ENCODE measurements at places on chromosomes 16 and 17.
A peak's percentile ranks its signal among the peaks of the same experiment; 100 is the strongest.

DNA sequence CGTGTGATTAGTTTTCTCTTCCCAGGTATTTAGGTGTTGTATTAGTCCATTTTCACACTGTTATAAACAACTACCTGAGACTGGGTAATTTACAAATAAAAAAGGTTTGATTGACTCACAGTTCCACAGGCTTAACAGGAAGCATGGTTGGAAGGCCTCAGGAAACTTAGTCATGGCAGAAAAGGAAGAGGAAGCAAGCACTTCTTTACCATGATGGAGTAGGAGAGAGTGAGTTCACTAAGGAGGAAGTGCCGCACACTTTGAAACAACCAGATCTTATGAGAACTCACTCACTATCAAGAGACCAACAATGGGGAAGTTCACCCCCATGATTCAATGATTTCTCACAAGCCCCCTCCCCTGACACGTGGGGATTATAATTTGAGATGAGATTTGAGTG is 1343.7 kb upstream of the GOT2 start:
- no peak for DNase-seq

- no peak for DNase-seq
Observed at GRCh38 chr17:48352630-48353029, 77.4 kb downstream of the SKAP1 start.

- peak; percentile 34 for DNase-seq
Observed at GRCh38 chr17:16215002-16215272, 397 bp downstream of the NCOR1 start.

DNA sequence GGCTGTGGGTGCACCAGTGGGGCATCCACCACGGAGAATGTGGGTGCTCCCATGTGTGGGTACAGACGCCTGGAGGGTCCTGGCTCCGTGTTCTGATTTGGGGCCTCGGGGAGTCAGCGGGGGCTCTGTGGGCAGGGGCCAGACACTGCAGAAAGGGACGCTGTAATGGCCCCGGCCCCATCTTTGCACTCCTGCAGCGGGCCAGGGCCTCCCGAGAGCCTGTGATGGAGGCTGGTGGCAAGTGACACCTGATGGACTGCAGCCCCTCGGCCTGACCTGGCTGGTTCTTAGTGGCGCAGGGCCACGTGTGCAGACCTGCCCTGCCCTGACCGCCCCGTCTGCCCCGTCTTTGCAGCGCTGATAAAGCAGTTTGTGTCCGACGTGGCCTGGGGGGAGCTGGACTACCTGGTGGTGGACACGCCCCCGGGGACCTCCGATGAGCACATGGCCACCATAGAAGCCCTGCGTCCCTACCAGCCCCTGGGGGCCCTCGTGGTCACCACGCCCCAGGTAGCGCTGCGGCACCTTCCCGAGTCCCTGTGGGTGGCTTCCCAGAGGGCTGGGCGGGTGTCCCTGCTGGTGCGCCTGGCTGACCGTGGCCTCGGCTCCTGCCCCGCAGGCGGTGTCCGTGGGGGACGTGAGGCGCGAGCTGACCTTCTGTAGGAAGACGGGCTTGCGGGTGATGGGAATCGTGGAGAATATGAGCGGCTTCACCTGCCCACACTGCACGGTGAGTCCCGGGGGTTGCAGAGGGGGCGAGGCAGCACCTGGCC is 4.7 kb downstream of the NUBP2 start:
- no peak for DNase-seq

DNA sequence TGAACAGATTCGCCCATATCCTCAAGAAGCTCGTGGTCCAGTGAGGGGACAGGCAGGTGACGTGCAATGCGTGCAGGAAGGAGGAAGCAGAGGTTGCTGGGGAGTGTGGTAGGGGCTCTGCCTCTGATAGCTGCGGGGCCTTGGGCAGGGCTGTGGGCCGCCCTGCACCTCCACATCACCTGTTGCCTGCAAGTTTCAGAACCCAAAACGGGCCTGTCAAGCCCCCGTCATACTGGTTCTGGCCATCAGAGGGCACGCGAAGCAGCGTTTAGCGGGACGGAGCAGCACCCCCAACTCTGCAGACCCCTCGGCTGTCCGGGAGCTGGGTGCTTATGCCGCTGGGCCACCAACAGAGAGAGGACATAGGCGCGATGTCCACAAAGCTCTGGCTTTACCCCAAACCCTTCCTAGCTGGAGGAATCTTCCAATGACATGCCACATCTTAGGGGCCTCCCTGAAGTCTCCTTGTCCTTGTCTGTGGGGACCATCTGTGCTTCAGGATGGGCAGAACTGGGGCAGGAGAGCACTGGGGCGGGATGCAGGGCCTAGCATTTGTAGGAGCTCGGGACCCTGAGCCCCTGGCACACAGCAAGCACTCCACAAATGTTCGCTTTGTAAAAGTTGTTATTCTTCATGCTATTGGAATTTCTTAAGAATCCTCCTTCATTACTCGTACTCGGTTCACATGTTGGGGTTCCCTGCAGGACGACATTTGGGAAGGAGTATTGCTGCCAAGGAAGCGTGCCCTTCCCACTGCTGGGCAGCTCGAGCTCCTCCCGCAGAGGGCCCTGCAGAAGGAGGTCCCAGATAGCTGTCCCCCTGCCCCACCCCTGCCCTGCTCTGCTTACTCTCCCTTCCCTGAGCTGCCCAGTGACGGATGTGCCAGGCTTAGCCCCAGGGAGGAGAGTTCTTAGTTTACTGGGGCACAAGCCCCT is 64.3 kb downstream of the CNGB1 start:
- DNase-seq, result peak; percentile 9

- no peak for DNase-seq
Observed at GRCh38 chr17:60960398-60961065, 282.9 kb downstream of the BCAS3 start.

DNA sequence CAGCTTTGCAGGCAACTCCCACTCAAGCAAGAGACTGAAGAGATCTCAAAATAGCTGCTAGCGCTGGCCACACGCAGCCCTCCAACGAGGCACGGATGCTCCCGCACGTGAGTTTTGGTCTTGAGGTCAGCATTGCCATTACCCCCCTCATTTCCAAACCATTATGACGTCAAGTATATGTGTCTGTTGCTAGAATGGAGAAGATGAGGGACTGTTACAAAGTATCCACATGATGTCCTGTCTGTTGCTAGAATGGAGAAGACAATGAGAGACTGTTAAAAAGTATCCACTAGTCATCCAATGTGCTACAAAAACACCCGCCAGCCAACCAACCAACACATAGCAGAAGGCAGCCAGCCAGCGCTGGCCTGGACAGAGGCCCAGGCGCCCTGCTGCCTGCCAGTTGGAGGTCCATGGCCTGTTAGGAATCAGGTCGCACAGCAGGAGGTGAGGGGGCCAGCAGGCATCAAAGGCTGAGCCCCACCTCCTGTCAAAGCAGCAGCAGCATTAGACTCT is 24.8 kb downstream of the KLHDC4 start:
- no peak for DNase-seq

DNA sequence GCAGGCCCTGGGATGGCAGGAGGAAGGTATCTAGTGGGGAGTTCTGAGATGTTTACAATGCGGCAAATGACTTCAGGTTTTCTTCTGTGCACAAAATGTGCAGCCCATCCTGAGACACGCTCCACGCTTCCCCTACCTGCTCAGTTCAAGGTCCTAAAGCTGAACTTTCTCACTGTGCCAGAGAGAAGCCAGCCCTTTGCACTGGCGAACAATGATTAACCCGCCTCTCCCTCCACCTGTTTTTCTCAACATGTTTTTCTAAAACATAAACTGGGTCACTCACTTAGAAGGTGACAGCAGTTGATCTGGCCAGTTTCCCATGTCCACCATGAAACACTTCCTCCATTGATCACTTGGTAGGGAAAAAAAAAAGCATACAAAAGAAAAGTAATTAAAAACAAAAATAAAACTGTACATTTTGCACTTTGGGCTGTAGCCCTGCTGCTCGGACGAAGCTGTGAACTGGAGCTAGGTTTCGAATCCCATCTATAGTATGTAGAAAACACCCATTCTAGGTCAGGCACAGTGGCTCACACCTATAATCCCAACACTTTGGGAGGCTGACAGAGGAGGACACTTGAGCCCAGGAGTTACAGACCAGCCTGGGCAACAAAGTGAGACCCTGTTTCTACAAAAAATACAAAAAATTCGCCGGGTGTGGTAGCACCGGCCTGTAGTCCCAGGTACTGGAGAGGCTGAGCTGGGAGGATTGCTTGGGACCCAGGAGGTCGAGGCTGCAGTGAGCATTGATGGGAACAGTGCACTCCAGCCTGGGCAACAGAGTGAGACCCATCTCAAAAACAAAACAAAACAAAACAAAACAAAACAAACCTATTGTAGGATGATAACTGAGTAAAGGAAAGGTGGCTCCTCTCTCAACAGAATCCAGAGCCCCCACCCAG is 6.1 kb upstream of the G6PC1 start:
- DNase-seq, result no peak

DNA sequence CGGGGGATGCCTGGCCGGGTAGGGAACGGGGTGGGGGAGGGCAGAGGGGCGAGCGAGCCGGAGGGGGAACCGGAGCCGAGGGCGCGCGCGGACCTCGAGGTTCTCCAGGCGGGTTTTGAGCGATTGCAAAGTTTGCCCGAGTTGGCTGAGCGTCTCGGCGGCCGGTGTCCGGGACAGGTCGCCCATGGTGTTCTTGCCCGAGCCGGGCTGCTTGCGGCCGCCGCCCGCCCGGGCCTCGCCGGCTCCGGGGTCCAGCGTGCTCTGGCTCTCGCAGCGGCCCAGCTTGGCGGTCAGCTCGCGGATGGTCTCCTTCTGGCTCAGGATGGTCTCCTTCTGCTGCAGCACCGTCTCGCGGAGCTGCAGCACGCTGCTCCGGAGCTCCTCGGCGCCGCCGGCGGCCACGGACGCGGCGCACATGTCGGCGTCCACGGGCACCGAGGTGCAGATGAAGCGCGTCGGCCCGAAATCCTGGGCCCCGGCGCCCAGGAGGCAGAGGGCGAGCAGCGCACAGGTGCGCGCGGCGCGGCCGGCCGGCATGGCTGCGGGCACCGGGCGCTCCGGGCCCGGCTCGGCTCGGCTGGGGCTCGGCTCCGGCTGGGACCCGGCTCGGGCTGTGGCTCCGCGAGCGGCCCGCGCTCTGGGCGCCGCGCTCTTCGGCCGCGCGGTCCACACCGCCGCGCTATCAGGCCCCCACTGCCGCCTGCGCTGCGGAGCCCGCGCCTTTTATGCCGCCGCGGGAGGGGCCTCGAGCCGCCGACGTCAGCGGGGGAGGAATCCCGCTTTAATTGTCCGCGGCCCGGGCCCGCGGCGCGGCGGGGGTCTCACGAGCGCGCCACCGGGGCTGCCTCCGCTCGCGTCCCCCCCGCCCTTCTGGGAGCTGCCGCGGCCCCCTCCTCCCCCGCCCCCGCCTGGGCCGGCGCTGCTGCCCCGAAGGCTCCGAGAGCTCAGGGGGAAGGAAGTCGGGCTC is at the start of gene NPTX1:
Gene NPTX1 (minus strand): TSS at position 698 of the 967 bp plus-strand sequence. CDS start 161 bp downstream, at position 537.
- no peak for DNase-seq

DNA sequence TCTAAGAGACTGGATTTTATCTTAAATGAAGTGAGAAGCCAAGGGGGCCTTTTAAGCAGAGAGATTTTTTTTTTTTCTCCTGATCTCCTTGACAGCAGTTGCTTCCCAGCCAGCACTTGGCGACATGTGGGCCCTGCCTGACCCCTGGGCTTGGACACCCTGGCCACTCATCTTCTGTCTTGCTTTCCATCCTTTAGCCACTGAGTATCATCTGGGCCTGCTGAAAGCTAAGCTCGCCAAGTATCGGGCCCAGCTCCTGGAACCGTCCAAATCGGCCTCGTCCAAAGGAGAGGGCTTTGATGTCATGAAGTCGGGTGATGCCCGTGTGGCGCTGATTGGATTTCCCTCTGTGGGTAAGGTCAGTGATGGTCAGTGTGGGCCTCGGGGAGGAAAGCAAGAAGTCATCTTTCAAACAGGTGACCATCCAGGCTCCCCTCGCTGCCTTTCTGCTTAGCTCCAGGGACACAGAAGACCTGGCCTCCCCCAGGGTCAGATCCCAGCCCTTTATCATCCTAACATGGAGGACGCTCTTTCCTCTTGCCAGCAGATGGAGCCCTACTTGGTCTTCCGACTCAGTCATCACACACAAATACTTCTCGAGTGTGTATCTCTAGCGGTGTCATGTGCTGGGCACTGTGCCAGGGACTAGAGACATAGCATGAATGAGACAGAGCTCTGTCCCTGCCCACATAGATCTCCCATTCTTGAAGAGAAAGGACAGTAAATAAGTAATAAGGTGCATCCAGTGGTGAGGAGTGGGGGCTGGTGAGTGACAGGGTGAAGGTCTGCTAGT is 6.1 kb downstream of the DRG2 start:
- DNase-seq, result no peak

DNA sequence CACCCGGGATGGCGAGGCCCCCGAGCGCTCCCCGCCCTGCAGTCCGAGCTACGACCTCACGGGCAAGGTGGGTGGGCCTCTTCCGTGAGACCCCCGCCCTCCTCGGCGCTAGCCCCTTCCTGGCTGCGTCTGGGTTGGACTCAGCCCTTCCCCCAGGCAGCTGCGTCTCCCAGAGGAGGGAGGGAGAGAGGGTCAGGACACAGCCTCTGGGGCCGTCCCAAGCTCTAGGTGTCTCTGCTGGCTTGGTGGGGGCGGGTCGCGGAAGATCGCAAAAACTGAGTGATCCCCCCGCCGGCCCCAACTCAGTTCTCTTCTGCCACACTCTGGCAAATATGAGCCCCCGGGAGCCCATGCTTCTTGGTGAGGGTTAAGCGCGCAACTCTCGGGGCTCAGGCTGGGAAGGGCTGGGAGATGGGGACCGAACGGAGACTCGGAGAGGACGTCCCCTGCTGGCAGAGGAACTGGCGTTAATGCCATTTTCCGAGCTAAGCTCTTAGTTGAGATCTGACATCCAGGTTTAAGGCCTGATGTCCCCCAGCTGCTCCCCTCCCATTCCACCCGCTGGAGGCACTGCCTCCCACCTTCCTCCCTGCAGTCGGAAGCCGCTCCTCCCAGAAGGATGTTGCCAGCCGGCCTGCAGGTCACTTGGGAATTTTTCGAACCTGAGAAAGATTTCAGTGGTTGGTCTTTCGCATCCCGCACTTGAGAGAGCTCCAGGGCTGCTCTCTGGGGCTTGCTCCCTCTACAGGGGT is 419 bp downstream of the RAB37 start:
- DNase-seq, result peak; percentile 46

- DNase-seq, result no peak
Observed at GRCh38 chr17:5354310-5354709, 65.2 kb downstream of the NUP88 start.

DNA sequence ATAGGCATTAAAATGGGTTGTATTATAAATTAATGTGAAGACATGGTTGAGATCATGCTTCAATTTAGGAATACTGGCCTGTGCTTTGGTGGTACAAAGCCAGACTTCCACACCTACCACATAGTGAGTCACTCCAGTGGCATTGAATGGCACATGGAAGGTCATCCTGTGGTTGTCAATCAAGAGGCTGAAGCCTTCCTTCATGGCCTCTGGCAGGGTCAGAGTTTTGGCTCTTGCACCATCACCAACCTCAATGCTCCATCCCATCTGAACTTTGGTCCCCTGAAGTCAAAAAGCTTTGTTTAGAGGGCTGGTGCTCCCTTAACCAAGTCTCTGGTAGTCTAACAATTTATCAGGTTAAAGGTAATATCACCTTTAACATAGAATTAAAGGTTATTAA is 6.1 kb downstream of the ZP2 start:
- no peak for DNase-seq

Data from activated CD4-positive, alpha-beta T cell treated with anti-CD3 and anti-CD28 coated beads, Interleukin-2, Interleukin-4, amounts not matched to agents 100 ng/mL and 50 ng/mL, durations not matched to agents 16 hours and 8 hours (primary cell).